ENCODE measurements at places on chromosomes 1 and 21.

DNA sequence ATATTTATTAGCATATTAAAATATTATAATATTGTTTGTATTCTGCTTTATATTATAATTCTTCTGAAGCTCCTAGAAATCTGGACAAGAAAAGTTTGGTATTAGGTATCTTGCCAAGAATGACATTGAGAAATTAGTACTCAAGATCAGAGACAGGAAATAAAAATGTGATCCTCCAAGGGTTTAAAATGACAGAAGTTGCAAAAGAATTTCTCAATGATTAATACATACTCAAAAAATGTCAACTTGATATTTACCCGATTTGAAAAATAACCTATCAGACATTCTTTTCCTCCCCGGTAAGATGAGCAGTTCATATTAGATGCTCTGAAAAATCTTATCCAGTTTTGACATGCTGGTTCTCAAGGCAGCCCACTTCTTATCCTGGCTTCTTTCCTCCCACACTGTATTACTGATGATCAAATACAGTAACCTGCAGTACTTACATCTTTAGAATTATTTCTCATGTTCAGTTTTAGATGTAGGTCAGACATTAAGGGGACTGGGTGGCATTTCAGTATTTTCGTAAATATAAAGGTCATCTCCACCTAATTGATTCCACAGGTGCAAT lies 55.3 kb downstream of the CACHD1 start:
- no peak for DNase-seq

DNA sequence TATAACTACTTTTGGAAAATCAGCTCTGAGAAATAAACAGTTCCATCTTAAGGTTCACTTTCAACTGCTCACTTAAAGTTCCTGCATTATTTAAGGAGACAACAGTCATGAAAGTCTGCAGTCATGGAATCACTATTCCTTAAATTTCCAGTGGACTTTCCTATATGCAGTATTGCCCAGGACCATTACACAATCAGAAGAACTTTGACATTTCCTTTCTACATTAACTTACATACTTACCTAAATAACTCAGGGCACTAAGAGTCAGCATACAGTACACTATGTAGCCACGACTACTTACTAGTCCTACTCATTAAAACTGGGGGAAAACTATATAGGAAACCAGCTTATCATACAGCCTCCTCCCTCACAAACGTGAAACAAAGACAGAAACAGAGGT lies 220.1 kb downstream of the SLC45A1 start:
- no peak for DNase-seq

GRCh38 chr1:26794391-26794790 lies 6.6 kb downstream of the PIGV start:
- DNase-seq: no peak

DNA sequence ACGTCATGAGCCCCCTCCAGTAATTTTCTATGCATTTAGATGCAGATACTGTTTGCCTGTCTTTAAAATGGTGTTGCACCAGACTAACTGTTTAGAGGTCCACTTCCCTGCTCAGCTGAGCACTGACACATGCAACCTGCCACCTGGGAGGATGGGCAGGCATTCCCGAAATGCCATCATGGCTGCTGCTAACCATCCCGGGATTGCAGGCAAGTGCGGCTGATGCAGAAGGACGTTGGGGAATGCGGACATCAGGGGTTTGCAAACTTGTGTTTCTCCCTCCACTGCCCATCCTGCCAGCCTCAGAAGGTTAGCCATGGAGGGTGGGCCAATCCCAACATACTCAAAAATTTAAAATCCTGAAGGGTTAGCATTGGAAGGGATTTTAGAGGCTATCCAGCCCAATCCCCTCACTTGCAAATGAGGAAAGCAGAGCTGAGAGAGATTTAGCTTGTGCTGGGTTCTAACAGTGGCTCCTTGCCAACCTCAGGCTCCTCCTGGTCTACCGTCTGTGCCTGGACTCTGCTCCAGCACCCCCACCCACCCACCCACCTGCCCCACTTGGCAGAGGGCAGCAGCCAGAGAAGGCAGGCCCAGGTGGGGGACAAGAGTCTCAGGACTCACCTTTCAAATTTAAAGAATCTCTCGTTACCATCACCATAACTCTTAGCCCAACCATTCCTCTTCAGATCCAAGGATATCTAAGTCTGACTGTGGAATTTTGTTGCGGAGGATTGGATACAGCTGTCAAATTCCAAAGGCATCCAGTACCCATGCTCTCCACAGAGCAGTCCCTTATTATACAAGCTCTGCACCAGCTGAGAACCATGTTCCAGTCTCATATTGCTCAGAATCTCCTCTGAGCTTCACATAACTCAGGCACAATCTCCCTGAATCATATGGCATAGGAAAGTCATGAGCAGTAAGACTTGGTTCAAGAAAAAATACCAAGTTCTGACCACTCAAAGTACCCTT lies 34.2 kb downstream of the HIVEP3 start:
- DNase-seq: no peak

DNA sequence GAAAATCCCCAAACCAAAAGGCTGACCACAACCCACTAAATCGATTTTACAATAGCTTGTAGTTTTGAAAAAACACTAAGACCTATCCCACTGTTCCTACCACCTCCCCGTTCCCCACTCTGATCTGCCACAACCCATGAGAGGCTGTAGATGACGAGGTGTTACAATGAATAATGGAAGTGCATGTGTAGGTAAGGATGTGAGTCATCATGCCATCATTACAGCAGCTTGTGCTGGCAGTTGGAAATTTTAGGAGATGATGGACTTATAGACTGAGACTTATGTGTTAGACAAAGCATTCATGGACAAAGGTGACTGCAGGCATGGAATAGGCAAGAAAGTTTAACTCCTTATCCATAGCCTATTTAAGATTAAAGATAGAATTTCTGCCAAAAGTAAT lies 184.7 kb upstream of the CACYBP start:
- no peak for DNase-seq

DNA sequence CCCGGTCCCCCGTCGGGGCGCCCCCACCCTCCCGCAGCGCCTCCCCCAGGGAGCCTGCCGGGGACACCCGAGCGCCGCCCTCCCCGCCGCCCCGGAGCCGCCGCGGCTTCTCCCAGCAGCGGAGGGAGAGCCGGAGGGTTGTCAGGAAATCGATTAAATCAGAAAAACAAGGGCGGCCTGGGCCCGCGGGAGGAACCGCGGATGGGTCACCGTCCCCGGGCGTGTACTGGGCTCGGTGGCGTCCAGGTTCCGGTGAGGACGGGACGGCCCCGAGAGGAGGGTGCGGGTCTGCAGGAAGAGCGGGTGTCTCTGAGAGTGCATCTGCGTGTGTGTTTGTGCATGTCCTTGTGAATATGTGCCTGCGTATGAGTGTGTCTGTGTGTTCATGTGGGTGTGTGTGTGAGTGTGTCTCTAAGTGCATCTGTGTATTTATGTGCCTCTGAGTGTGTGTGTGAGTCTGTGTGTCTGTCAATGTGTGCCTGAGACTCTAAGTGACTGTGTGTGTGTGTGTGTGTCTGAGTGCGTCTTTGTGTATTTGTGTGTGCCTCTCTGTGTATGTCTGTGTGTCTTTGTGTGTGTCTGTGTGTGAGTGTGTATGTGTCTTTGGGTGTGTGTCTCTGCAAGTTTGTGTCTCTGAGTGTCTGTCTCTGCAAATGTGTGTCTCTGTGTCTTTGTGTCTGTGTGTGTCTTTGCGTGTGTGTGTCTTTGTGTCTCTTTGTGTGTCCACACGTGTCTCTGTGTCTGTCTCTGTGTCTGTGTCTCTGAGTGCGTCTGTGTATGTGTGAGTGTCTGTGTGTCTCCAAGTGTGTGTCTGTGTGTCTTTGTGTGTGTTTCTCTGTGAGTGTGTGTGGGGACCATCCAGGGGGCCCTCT lies 1.1 kb downstream of the SPSB1 start:
- peak; percentile 51 for DNase-seq

DNA sequence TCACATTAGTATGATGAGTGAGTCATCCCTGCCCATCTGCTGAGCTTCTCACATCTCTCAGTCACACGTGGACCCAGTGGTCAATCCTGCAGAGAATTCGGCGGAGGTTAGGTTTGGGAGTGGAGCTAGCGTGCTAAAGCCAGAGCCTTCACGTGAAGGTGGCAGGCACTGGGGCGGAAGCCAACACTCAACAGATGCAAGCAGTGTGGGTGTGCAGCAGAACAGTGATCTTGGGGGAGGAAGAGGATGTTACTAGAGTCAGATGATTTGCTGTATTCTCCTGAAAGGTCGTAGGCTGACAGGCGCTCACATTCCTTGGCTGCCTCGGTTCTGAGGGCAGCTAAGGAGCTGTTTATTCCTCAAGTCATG lies 6.7 kb downstream of the C1orf115 start:
- DNase-seq: no peak

GRCh38 chr1:65066766-65067490 lies 81.1 kb upstream of the AK4 start:
- DNase-seq: peak; percentile 89

DNA sequence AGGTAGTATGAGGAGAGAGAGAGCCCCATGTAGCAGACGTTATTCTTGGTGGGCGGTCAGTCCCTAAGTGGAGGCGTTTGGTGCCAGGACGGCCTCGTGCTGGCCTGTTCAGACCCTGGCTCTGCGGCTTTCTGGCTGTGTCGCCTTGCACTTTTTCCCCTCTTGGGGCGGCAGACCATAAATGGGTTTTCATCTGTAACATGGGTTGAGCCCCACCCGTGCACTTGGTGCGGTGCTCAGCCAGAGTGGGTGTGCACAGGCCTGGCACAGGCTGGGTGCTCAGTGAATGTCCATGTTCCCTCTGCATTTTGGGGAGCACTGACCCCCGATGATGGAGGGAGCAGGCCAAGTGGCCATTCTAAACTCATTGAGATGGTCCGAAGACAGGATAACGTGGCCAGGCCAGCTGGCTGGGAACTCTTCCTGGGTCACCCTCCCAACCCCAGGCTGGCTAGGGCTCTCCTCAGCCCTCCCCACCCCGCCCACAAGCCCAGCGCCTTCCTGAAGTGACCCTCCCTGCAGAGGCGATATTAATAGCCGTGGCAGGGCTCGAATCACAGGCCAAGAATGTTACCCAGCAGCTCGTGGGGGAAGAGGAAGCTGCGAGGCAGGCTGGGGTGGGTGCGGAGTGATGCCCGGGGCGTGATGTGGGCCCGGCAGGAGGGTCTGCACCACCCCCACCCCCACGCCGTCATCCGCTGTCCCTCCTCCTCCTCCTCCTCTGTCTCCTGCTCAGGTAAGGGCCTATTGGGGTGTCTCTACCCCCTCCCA lies 78.5 kb downstream of the ARHGEF10L start:
- DNase-seq: no peak

DNA sequence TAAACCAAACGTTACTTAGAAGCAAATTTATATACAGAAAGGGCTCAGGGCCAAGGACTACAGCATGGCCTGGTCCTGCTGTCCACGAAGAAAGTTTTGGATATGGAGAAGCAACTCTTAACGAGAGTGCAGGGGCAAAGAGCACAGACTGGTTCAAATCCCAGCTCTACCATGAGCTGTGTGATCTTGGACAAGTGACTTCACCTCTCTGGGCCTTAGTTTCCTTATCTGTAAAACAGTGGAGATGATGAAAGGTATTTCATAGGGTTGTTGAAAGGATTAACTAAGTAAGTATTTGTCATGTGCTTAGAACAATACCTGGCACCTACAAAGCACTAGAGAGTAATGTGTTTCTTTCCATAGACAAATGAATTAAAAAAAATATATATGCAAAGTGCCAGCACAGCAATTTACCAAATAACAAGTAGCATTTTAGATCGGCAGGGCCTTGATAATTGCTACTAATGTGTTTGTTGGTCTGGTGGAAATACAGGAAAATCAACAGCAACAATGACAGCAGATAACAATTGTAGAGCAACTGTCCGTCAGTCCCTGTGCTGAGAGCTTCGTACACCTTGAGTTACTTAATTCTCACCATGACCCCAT lies 25.4 kb downstream of the TMCO4 start:
- no peak for DNase-seq

GRCh38 chr1:170711682-170712081 lies 47.8 kb downstream of the PRRX1 start:
- no peak for DNase-seq

DNA sequence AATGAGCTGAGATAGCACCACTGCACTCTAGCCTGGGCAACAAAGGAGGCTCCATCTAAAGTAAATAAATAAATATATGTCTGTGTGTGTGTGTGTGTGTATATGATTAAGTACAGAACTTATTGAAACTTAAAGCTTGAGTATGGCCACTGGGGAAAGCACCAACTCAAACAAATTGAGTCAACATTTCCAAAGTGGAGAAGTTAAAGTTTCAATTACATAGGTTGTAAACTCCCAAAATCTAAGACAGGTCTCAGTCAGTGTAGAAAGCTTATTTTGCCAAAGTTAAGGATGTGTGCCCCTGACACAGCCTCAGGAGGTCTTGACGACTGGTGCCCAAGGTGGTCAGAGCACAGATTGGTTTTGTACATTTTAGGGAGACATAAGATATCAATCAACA lies 458.9 kb upstream of the RGS18 start:
- no peak for DNase-seq

DNA sequence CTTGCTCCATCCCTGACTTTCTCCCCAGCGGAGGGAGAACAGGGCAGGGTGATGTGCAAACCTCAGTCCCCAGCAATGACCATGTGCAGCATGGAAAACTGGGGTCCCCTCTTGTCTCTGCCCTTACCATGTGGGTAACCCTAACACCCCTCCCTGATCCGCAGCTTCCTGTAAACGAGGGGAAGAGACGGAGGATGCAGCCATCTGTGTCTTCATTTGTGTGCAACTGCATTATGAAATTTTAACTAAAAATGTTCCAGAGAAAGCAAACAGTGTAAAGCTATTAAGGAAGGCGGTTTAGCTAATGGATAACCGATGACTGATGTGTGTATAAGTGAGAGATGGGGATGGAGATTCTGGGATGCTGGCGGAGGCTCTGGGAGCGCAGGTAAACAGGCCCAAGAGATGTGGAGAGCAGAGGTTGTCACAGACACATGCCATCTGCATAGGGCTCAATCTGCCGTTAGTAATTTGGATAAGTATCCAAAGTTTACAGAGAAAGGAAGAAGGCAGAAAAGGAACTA lies 206.6 kb downstream of the DSCAM start:
- DNase-seq: no peak

GRCh38 chr21:38958323-38958705 lies 152.6 kb downstream of the ETS2 start:
- DNase-seq: no peak

DNA sequence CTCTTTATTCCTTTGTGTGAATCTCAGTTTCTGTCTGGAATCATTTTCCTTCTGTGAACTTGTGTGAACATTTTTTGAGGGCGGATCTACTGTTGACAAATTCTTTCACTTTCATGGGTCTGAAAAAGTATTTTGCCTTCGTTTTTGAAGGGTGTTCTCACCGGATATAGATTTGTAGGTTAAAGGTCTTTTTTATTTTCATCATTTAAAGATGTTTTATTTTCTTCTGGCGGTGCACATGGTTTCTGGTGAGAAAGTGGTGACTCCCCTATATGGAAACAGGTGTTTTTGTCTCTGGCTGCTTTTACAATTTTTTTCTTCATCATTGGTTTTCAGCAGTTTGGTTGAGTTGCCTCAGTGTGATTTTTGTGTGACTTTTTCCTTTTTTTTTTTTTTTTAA lies 94.9 kb downstream of the DYRK1A start:
- DNase-seq: peak; percentile 60

Data from CD4-positive, alpha-beta T cell treated with Interleukin-12 subunit alpha and Interleukin-12 subunit beta, for 1 hour (primary cell).